ENCODE measurements at places on chromosomes 6 and 20. TPM values are rescaled to one million over a fixed set of nuclear protein-coding genes. Genes with fewer than 3 reads are reported as not detected.

Gene KCNQ5
- total RNA-seq, result not detected

Gene HDGFL1
- total RNA-seq, result not detected

Gene NELFE
- total RNA-seq, result 109 TPM

Gene CRISP3
- total RNA-seq, result not detected

Gene FGD2
- not detected for total RNA-seq

Gene TSBP1
- under 0.01 TPM for total RNA-seq

Gene SCAF8
- 17.2 TPM for total RNA-seq

Gene CST7
- total RNA-seq, result not detected

Gene TINAG
- not detected for total RNA-seq

Gene PLEKHG1
- total RNA-seq, result 19.3 TPM

Gene UNC5CL
- not detected for total RNA-seq

Gene CASS4
- total RNA-seq, result not detected

Gene GJA10
- total RNA-seq, result not detected

Gene SLC17A1
- total RNA-seq, result not detected

Gene FAM83B
- total RNA-seq, result not detected

Gene CAP2
- 5.0 TPM for total RNA-seq
